Activated CD4-positive, alpha-beta T cell treated with anti-CD3 and anti-CD28 coated beads, Interleukin-2, Interleukin-6, amounts not matched to agents 100 ng/mL and 50 ng/mL, durations not matched to agents 16 hours and 8 hours (primary cell): ENCODE measurements at places on chromosomes 7 and 10.

GRCh38 chr7:84981055-84981976, 205.5 kb downstream of the SEMA3D start:
- no peak for DNase-seq

GRCh38 chr10:100901051-100901450, 11.7 kb upstream of the SLF2 start:
- no peak for DNase-seq

GRCh38 chr7:2139004-2139699, 93.6 kb downstream of the MAD1L1 start:
- no peak for DNase-seq

GRCh38 chr10:70480239-70480861, 1.8 kb downstream of the PALD1 start:
- peak; percentile 25 for DNase-seq

- no peak for DNase-seq
Observed at GRCh38 chr10:4195213-4195612, 410.2 kb upstream of the KLF6 start.

- no peak for DNase-seq
Observed at GRCh38 chr10:27364028-27364427, 123.4 kb upstream of the ACBD5 start.

GRCh38 chr10:132518572-132519381, 18.8 kb upstream of the INPP5A start:
- DNase-seq, result no peak

DNA sequence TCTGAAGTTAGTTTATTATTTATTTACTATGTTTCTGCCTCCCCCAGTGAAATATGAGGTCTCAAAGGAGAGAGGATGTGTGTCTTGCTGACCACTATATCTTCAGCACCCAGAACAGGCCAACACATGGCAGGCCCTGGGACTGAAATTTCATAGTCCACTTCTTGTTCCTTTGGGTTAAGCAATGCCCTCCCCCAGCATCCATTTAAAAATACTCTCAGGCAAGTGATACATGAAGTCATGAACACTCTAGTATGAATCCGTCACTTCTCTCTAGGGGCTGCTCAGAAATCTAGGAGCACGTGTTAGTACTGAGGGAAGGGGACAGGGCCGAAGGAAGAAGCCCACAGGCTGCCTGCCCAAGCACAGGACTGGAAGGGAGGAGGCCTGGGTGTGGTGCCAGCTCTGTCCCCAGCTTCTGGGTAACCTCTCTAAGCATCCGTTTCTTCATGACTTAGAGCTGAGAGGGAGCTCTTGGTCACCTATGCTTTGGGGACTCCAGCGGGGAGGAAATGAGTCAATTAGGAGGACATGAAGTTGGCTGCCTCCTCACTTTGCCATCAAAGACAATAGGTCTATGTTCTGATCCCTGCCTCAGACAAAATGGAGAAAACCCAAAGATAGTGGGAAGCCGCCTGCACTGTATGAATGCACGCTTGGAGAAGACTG, 119.2 kb downstream of the KCNMA1 start:
- no peak for DNase-seq

DNA sequence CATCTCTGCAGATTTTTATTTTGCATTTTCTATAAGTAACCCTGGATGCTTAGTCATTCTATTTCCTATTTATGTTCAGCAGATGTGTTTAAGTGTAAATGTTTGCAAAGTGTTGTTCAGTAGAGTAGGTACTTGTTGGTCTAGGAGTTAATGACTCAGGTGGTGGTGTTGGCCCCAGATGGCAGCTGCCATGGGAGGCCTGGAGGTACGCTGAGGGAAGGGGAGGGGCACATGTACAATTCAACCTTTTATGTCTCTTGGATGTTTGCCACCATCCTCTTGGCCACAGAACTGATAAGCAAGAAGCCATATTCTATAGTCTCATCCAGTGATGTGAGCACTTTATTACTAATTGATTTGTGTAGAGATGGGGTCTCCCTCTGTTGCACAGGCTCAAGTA, 68.1 kb upstream of the SLC39A12 start:
- no peak for DNase-seq

DNA sequence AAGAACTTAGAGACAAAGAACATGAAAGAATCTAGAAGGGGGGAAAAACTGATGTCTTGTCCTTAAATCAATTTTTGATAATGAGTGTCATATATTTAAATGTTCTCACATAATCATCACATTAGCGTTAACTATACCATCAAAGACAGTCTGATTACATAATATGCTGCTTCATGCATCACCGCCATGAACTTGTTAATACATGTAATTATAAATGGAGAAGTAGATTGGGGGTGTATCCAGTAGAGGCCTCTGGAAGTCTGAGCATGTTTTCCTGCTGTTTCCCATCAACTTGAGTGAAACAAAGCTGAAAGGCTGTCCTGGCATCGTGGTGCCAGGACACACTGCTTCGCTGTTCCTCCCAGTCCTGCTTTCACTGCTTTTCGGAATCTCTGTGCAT, 48.2 kb downstream of the PRLHR start:
- DNase-seq, result no peak

DNA sequence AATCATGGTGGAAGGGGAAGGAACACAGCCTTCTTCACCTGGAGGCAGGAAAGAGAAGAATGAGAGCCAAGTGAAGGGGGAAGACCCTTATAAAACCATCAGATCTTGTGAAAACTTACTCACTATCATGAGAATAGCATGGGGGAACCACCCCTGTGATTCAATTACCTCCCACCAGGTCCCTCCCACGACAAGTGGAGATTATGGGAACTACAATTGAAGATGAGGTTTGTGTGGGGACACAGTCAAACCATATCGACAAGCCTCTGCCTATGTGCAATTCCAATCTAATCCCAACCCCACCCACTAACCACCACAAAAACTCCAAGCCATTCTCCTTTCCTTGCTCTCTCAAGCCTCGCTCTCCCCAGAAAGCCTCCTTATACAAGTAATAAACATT, 69.2 kb downstream of the TAC1 start:
- DNase-seq, result no peak

DNA sequence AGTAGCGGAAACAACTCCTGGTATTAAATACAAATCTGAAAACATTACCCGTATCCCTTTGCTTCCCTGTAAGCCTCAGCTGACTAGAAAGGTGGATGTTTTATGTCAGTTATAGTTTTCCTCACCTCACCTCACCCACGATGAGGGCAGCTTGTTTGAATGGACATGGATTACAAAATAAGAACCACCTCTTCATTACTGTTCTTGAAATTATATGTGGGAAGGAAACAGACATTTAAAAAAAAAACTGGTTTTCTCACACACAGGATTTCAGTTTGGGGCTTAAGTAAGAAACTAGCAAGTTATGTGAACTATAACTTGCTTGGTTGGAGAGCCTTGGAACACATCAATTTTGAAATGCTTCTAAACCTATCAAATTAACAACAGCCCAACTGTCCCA, 232.9 kb upstream of the CCDC6 start:
- DNase-seq, result no peak

GRCh38 chr10:30639946-30640786, 10.6 kb upstream of the LYZL2 start:
- DNase-seq, result peak; percentile 61

GRCh38 chr7:45580053-45580872, 6.1 kb downstream of the ADCY1 start:
- no peak for DNase-seq

GRCh38 chr7:106419455-106420182, 134.8 kb upstream of the NAMPT start:
- peak; percentile 59 for DNase-seq

- no peak for DNase-seq
Observed at GRCh38 chr10:47269294-47269693, 30.7 kb upstream of the GDF10 start.

DNA sequence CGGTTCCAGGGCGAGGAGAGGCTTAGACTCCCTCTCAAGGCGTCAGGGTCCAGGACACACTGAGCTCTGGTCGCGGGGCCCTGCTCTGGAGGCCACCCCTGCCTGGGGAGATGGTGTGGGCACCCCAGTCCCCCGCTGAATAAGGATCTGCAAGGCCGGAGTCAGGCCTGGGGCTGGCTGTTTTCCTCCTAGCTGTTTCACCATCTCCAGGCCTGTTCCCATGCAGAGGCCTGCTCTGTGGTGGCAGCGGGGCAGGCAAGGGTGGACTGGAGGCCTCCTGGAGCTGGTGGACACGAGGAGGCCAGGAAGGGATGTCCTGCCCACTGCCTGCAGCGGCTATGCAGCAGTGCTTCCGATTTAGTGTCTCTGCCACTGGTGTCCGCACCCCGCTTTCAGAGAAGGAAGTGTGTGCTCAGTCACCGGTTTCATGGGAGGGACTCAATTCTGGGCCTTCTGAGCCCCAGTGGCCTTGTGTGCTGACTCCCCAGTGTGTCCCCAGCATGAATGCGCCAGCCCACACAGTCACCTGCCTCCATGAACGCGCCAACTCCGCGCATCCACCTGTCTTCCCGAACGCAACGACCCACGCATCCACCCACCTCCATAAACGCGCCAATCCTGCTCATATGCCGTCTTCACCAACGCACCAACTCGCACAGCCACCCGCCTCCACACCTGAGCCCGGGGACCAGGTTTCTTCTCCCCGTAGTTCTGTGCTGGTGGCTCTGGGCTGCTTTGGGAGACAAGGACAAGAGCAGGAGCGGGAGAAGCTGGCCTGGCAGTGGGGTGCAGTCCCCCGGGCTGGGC, 14.5 kb upstream of the GPR146 start:
- no peak for DNase-seq

GRCh38 chr7:74025146-74025545, 2.8 kb upstream of the ELN start:
- no peak for DNase-seq

DNA sequence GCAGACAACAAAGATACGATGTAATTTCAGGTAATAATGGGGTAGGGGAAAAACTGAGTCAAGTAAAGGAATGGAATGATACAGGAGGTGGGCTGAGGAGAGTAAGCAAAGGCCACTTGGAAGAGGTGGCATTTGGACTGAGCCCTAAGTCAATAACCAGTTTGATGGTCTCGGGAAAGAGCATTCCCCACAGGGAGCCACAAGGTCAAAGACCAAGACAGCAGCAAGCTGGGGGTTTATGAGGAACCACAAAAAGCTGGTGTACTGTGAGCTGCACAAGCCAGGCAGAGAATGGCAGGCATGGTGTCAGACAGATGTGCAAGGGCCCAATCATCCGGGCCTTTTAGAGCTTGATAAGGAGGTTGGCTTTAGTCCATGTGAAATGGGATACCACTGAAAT, 98.7 kb downstream of the NOC3L start:
- DNase-seq, result no peak

GRCh38 chr10:98321186-98321780, 53.3 kb upstream of the LOXL4 start:
- no peak for DNase-seq

- DNase-seq, result no peak
Observed at GRCh38 chr10:103507235-103508191, 14.0 kb downstream of the NEURL1 start.

DNA sequence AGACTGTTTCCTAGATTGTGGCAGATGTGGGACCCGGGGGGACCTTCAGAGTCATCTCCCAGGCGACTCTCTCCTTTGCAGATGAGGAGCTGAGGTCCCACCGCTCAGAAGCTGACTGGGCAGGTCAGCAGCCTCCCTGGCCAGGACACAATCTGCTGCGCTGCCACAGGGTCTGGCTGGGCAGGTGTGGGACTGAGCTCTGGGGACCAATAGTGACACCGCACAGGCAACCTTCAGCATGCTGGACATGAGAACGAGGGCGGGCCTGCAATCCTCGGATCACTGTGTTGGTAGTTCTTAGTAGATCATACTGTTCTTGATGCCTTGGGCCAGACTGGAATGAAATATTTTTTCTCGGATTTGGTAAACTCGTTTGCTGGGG, 20.5 kb upstream of the CRYGN start:
- no peak for DNase-seq

DNA sequence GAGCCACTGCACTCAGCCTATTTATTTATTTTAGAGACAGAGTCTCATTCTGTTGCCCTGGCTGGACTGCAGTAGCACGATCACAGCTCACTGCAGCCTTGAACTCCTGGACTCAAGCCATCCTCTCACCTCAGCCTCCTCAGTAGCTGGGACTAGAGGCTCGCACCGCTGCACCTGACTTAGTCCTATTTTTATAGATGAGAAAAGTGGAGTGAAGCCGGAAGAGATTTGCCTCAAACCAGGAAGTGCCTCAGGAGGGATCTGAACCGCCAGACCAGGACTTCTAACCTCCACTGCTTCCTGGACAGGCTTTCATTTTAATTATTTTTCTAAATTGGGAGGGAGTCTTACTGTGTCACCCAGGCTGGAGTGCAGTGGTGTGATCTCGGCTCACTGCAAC, 17.5 kb upstream of the CLIP2 start:
- no peak for DNase-seq

- DNase-seq, result no peak
Observed at GRCh38 chr7:131633342-131633843, 77.0 kb upstream of the PODXL start.

- no peak for DNase-seq
Observed at GRCh38 chr10:52999681-53000080, 227.1 kb upstream of the MBL2 start.

GRCh38 chr7:37970211-37970610, 49.8 kb downstream of the EPDR1 start:
- no peak for DNase-seq

GRCh38 chr7:133699386-133699785, 427.8 kb upstream of the LRGUK start:
- no peak for DNase-seq

- DNase-seq, result no peak
Observed at GRCh38 chr7:22667187-22667561, 59.8 kb upstream of the IL6 start.

DNA sequence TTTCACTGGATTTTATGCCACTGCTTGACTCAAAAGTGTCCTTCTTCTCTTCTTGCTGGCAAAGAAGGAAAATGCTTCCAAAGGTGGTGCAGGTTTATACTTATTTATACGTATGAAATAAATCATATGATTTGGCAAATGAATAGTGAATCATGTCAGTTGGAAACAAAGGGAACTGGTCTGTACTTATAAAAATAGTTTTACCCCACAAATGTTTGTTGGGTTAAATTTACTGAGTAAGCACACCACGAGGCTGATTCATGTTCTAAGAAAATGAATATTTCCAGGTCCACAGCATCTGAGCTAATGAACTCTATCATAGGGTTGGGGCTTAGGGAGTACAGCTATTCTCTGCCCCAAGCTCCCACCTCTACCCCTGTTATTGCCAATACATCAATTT, 232.2 kb downstream of the TRIL start:
- no peak for DNase-seq

- no peak for DNase-seq
Observed at GRCh38 chr10:22992621-22993020, 64.8 kb downstream of the ARMC3 start.

GRCh38 chr10:63265222-63265617, 132.1 kb downstream of the NRBF2 start:
- DNase-seq, result peak; percentile 57
